ENCODE measurements at places on chromosomes 1 and 21.

- no peak for DNase-seq
Observed at GRCh38 chr1:81695741-81696140, 105.0 kb upstream of the ADGRL2 start.

DNA sequence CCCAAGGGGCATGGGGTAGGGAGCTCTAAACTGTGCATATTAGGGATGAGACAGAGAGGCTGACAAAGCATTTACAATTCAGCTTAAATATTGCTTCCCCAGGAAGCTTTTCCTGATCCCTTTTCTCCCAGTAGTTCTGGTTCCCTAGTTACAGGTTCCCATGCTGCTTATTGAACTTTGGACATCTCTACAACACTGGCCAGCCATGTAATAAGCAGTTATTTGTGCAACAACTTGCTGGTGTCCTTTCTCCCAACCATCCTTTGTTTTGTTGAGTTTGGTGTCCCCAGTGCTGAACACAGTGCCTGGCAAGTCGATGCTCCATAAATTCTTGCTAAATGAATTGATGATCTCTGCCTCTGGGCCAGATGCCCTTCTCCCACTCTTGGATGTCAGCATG lies 80.6 kb downstream of the PLXNA2 start:
- no peak for DNase-seq

DNA sequence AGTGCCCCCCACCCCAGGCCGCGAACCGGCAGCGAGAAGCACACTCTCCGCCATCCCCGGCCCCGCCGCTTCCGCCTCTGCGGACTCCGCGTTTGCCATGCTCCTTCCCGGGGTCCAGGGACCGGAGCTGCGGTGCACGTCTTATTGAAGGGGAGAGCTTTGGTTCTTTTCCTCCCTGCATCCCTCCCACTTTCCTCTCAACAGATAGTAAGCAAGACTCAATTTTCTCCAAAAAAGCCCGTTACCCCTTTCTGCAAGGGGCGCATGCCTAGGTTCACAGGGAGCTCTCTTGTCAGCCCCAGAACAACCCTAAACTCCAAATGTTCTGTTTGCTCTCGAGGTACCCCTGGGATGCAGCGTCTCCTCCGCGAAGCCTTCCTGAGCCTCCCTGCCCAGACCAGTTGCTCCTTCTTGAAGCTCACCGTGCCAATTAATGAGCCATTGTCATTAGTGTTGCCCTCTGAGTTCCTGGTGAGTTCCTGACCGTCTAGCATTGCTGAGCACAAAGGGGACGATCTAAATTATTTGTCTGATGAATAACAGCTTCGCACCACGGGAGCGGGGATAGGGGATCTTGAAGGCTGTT lies 8.1 kb downstream of the FOXD3 start:
- no peak for DNase-seq

GRCh38 chr21:33259995-33260394 lies 6.2 kb upstream of the IL10RB start:
- DNase-seq = no peak

DNA sequence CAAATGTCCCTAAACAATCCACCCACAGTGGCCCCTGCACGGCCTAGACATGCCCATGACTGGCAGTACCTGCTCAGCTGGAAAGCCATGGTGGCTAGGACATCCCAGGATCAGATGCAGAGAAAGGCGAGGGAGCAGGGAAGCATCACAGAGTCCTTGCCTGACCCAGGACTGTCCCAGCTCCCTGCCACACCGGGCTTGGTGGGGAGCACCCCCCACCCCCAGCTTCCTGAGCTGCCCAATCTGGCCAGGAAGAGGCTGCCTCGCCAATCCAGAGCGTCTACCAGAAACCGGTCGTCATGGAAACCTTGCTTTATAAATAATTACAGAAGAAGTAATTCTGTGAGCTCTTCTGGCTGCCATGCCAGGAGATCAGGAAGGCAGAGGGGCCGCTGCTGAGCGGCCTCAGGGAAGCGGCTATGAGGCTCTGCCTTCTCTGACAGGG lies 34.8 kb downstream of the ACOT7 start:
- peak; percentile 35 for DNase-seq

DNA sequence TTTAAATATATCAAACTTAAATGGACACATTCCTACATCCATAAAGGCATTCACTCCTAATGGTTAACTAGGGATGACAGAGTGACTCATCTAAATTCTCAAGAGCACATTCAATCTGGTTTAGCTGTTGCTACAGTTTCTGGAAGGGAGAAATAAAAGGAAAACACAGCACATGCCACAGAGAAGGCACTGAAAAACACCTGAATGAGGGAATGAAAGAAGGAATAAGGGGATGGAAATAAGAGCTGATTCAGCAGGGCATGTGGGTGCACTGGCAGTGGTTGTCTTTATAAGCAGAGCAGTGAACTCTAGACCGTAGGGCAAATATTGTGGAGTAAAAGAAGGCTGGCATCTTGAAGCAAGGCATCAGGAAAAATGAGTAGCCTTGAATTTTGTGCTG lies 79.3 kb downstream of the LHX4 start:
- DNase-seq = no peak
